ENCODE measurements at places on chromosomes 7 and 10. TPM values are rescaled to one million over a fixed set of nuclear protein-coding genes. Genes with fewer than 3 reads are reported as not detected.

GRCh38 chr10:59513558-59513957 lies 151.2 kb upstream of the FAM13C start:
- H3K27ac ChIP-seq = no peak overlapping the region
- peaks cover 42% of the 10 kb centered on the region for H3K27me3 ChIP-seq

- H3K4me3 ChIP-seq = no peak overlapping the region
- H3K36me3 ChIP-seq = peaks cover 58% of the 10 kb centered on the region
- no peak for DNase-seq
Measured at GRCh38 chr7:99036546-99037111, 107.3 kb downstream of the SMURF1 start.

DNA sequence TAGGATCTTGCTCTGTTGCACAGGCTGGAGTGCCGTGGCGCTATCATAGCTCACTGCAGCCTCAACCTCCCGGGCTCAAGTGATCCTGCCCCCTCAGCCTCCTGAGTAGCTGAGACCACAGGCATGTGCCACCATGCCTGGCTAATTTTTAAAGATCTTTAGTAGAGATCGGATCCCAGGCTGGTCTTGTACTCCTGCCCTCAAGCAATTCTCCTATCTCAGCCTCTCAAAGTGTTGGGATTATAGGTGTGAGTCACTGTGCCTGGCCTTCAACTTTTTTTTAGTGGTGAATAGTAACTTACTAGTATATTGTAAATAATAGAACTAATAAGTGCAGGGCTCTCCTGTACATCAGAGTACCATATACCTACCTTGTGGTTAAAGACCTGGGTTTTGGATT lies 52.1 kb upstream of the LMTK2 start:
- DNase-seq = no peak
- peaks cover 18% of the 10 kb centered on the region for H3K27me3 ChIP-seq
- no peaks in the 10 kb centered on the region for H3K36me3 ChIP-seq
- H3K4me3 ChIP-seq = no peak overlapping the region
- no peak overlapping the region for H3K27ac ChIP-seq

GRCh38 chr7:74014931-74015330 lies 13.0 kb upstream of the ELN start:
- no peak overlapping the region for H3K4me3 ChIP-seq
- no peaks in the 10 kb centered on the region for H3K27me3 ChIP-seq

DNA sequence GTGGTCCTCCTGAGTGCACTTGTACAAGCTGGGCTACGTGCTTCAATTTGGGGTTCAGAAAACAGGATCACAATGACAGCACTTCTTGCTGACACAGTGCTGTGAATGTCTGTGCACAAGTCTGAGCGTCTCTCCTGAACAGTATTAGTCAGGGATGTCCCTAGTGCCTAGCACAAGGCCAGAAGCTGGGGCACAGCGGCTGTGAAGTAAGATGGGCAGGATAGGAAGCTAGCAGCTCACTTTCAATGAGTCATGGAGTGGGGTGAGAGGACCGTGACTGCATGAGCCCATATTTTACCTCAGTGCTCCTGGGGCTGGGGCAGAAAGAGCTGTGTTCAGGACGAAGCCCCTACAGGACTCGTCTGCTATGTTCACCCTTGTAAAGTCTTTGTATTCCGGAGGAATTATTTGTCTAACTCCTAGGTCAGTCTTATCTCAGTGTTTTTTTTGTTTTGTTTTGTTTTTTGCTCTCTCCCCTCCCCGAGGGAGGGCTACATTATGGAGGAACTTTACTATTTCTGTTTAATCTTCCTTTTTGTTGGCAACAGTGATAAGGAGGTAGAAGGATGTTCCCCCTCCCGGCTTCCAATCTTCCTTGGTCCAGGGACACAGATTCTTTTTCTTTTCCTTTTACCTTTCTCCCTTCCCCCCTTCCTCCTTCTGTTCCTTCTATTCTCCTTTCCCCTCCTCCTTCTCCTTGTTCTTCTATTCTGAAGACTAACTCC lies 2.8 kb upstream of the LRMDA start:
- H3K27ac ChIP-seq = no peak overlapping the region
- H3K4me3 ChIP-seq = no peak overlapping the region
- H3K36me3 ChIP-seq = no peaks in the 10 kb centered on the region
- peaks cover 2% of the 10 kb centered on the region for H3K4me1 ChIP-seq

GRCh38 chr7:115066634-115067033 lies 144.7 kb downstream of the MDFIC start:
- H3K36me3 ChIP-seq = no peaks in the 10 kb centered on the region
- no peak overlapping the region for H3K27ac ChIP-seq
- H3K27me3 ChIP-seq = no peaks in the 10 kb centered on the region
- peaks cover 5% of the 10 kb centered on the region for H3K4me1 ChIP-seq
- no peak for DNase-seq

DNA sequence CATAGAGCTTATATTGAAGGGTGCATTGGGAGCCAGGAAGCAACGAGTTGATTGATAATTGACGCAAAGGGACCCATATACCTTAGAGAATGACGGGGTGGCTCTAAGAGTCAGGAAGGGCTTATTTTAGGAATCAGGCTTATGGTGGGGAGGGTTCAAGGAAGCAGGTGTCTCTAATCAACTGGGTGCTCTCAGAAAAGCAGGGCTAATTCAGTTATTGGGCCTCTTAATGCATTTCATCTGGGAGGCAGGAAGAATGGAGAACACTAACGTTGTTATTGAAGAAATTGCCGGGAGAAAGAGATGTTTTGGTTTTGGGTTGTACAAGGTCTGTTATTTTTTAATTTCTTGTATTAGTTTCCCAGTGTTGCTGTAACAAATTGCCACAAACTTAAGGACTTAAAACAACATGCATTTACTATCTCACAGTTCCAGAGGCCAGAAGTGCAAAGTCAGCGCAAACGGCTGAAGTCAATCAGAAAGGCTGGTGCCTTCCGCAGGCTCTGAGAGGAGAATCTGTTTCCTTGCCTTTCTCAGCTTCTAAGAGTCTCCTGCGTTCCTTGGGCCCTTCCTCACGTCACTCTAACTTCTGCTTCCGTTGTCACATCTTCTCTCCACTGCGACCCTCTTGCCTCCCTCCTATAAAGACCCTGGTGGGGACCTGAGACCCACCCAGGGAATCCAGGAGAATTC lies 328.4 kb upstream of the C7orf33 start:
- H3K4me3 ChIP-seq = no peak overlapping the region
- peaks cover 5% of the 10 kb centered on the region for H3K4me1 ChIP-seq
- H3K27ac ChIP-seq = no peak overlapping the region
- H3K27me3 ChIP-seq = peaks cover 6% of the 10 kb centered on the region

GRCh38 chr7:21317966-21318915 lies 109.6 kb upstream of the SP4 start:
- DNase-seq = no peak
- H3K36me3 ChIP-seq = no peaks in the 10 kb centered on the region
- no peak overlapping the region for H3K27ac ChIP-seq

- no peaks in the 10 kb centered on the region for H3K36me3 ChIP-seq
- H3K27me3 ChIP-seq = peaks cover 92% of the 10 kb centered on the region
- no peak overlapping the region for H3K27ac ChIP-seq
- no peak for DNase-seq
- H3K4me1 ChIP-seq = peaks cover 11% of the 10 kb centered on the region
Measured at GRCh38 chr10:101137271-101137670, 6.2 kb downstream of the TLX1 start.

GRCh38 chr10:11698691-11699549 lies 43.3 kb upstream of the ECHDC3 start:
- no peak for DNase-seq
- peaks cover 2% of the 10 kb centered on the region for H3K27me3 ChIP-seq
- H3K36me3 ChIP-seq = no peaks in the 10 kb centered on the region
- no peak overlapping the region for H3K4me3 ChIP-seq

DNA sequence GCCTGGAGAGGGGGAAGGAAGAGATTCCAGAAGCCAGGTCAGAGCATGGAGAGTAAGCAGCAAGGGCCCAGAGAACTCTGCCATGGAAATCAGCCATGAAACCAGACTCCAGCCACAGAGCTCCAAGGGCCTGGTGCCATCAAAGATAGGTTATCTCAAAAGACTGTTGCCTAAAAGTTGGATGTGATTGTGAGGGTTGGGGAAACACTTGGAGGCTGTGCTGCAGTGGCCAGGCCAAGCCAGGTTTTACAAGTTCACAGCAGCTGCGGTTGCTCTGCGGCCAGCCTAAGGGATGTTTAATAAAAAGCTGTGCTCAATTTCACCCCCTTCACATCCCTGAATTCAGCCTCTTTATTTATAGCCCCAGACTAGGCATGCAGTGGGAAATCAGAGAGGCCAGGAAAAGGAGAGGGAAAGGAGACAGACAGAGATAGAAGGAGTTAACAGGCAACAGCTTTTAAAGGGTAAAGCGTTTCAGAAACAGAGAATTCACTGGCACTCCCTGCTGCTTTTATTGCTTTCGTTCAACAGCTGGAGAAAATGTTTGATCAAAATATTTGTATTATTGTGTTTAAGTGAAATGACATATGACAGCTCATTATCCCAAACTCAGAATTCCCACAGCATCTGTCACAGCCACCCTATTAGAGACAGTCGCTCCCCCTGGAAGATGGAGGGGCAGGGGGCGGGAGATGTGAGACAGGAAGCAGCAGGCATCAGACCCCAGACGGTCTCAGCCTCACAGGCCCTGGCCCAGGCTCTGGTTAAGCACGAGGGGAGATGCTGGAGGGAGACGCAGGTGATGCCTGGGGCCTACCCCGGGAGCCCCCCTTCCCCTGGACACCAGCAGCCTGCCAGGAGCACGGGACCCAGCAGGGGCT lies 140.1 kb downstream of the GLI3 start:
- H3K27me3 ChIP-seq = no peaks in the 10 kb centered on the region
- no peak overlapping the region for H3K4me3 ChIP-seq
- DNase-seq = no peak
- peaks cover 52% of the 10 kb centered on the region for H3K4me1 ChIP-seq
- peaks cover 3% of the 10 kb centered on the region for H3K36me3 ChIP-seq
- H3K27ac ChIP-seq = peak overlapping the region; percentile 62

GRCh38 chr7:81499262-81500116 lies 270.4 kb downstream of the HGF start:
- H3K27me3 ChIP-seq = no peaks in the 10 kb centered on the region
- H3K4me3 ChIP-seq = no peak overlapping the region
- H3K27ac ChIP-seq = peak overlapping the region; percentile 93
- H3K4me1 ChIP-seq = peaks cover 29% of the 10 kb centered on the region

HK1 gene
- total RNA-seq = 59.4 TPM

GPER1 gene
- 3.0 TPM for total RNA-seq

TMEM270 gene
- not detected for total RNA-seq

EBLN1 gene
- total RNA-seq = not detected

IGF2BP3 gene
- 70.0 TPM for total RNA-seq
